ENCODE measurements at places on chromosomes 3 and 15.
A peak's percentile ranks its signal among the peaks of the same experiment; 100 is the strongest.

DNA sequence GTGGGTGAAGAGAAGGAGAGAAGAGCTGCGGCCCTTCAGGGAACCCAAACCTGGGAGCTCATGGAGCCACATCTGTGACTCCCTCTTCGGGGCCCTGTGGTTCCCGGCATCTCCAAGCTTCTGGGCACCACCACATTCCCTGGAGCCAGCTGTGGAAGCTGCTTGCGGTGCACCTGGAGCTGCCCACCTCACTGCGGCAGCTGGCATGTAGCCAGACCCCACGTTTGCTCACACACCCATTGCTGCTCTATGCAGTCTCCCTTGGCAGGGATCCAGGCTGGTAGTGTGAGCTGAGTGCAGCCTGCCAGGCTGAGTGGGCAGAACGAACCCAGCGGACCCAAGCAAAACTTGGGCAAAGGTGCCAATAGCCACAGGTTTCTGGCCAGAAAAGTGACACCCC lies 16.8 kb upstream of the PLA2G4E start:
- no peak for DNase-seq

DNA sequence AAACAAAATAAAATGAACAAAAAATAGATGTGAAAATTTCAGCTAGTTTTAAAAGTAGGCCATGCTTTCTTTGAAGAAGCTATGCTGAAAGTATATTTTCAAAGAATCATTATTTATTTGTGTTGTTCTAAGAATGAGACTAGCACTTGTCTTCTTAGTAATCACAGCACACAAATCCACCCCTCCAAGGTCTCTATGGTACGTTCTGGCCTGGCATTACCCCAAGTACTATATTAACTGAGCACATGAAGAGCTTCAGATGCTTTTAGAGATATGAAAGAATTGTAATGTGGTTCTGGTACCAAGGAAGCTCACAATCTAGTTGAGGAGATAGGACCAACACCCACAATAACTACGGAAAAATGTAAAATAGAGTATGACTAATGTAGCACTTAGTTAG lies 416.5 kb downstream of the PLCL2 start:
- DNase-seq = no peak

DNA sequence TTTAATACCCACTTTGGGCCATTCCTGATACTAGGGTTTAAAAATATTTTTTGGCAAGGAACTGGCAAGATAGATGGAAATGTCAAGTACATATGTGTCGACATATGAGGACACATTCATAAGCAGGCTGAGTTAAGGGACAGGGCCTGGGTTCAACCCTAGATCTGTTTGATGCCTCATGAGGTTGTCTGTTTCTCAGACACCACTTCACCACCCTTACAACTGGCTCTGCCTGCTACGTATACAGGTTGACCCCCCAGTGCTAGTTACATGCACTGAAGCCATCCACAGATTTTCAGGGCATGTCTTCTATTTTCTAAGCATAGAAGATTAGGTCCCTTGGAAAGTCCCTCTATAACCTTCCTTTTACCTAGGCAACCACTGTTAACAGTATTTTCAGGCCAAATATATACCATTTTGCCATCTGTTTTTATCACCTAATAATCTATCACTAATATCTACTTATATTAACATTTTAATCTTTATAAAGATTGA lies 296.7 kb downstream of the PLCL2 start:
- DNase-seq = no peak

DNA sequence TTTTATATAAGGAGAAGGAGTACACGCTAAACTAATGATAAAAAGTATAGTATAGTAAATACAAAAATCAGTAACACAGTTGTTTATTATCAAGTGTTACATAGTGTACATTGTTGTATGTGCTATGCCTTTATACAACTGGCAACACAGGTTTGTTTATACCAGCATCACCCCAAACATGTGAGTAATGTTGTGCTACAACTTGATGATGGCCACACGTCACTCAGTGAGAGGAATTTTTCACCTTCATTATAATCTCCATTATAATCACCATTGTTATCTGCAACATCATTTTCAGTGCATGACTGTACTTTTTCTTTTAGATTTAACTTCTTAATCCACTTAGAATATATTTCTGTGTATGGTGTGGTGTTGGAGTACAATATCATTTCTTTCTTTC lies 204.0 kb upstream of the CTNNB1 start:
- DNase-seq = no peak

GRCh38 chr3:194136519-194137007 lies 615 bp downstream of the HES1 start:
- DNase-seq = no peak

DNA sequence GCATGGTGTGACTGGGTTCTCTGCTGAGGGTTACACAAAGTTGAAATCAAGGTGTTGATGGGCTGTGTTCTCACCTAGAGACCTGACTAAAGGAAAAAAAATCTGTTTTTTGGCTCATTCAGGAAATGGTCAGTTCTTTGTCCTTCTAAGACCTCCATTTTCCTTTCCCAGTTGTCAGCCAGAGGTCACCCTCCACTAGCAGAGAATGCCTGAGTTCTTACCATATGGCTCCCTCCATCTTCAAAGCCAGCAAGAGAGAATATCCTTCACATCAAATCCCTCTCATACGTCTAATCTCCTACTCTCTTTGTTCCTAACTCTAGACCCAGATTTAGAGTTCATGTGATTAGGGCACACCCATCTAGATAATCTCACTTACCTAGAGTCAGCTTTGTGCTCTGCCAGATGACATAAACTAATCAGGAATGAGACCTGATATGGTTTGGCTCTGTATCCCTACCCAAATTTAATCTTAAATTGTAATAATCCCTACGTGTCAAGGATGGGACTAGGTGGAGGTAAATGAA lies 19.4 kb downstream of the ANKRD28 start:
- DNase-seq = no peak

DNA sequence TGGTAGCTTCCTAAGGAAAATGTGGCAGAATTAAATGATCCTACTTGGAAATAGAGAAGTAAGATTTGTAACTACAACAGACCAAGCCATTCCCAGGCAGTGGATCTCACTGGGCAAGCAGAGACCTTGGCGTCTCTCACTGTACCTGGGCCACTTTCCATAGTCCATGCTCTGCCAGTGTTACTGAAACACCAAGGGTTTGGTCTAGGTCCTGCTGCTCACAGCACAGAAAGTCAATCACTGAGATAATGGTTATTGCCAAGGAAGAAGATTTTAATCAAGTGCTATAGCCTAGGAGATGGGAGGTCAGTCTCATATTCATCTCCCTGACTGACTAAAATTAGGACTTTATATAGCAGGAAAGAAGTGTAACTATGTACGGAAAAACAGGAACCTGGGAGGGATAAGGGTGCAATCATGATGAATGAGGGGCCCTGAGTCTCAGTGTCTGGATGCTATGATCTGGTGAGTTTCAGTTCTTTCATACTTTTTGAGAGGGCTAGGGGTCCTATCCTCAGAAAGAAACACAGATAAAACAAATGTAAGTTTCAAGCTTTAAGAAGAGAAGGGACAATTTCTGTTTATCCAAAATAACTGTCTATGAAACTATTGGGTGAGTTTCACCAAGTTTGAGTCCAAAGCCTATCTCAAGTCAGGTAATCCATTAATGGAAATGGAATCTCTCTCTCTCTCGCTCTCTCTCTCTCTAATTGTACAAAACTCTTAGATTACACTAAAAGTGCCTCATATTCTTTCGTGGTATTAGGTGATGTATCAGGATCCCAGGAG lies 20.6 kb downstream of the GPR15 start:
- no peak for DNase-seq

DNA sequence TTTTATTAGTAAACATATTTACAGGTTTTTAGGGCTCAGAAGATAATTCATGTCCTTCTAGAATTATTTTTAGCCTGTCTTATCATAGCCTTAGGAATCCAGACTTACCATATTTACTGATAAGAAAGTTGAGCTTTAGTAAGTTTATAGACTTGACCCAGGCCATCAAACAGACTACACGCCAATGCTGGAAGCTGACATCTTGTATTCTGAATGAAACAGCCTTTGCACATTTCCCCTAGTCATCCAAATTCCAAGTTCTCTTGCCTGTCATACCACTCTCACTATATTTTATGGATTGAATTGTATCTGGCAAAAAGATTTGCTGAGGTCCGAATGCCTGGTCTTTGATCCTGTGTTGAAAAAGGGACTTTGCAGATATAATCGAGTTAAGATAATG lies 58.6 kb downstream of the DRD3 start:
- no peak for DNase-seq

- no peak for DNase-seq
Measured at GRCh38 chr3:45462522-45463265, 74.3 kb downstream of the LARS2 start.

DNA sequence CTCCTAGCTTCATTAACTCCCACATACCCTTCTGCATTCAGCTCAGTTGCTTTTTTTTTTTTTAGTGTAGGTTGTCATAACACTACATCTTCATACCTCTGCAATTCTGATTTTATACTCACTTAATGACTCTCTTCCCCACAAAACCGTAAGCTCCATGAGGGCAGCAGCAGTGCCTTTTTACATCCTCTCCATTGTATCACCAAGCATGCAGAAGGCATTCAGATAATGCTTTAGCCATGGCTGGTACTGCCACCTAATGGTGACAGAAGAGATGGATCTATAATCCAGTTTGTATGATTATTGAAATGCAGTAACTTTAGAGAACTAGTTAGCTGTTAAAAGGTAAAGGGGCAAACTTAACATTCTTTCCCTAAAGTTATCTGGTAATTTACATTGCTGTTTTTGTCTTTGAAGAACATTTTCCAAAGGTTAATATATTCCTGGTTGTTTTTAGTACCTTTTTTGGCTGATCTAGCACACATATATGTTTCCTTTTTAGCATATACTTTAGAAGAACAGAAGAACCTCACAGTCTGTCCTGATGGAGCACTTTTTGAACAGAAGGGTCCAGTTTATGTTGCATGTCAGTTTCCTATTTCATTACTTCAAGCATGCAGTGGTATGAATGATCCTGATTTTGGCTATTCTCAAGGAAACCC lies 36.8 kb downstream of the ATP1B3 start:
- DNase-seq = peak; percentile 56

DNA sequence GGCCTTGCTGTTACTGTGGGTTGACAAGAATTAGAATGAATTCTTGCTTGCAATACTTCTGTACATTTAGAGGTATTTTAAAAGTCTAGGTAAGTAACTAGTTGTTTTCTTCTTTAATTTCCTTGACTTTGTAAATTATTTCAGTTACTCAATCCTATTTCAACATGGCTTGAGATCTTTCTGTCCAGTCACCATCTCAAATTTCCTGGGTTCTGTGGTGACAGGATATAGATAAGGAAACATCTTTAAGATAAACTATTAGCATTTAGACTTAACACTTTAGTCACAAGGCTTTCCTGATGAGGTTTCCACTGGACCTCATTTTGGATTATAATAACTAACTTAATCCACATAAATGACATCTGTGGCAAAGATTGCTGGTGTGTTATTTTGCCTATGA lies 195.9 kb upstream of the DPH6 start:
- DNase-seq = no peak
